ENCODE measurements at places on chromosomes 3 and 15. TPM values are rescaled to one million over a fixed set of nuclear protein-coding genes. Genes with fewer than 3 reads are reported as not detected.
A peak's percentile ranks its signal among the peaks of the same experiment; 100 is the strongest.

- H3K27me3 ChIP-seq, result no peaks in the 10 kb centered on the region
- H3K36me3 ChIP-seq, result no peaks in the 10 kb centered on the region
- no peaks in the 10 kb centered on the region for H3K4me1 ChIP-seq
- DNase-seq, result no peak
These were observed 244.3 kb upstream of the MCTP2 start for GRCh38 chr15:93987068-93987467.

Gene ACTRT3
- not detected for total RNA-seq

- peak overlapping the region; percentile 77 for H3K4me3 ChIP-seq
- no peaks in the 10 kb centered on the region for H3K4me1 ChIP-seq
- DNase-seq, result no peak
- H3K36me3 ChIP-seq, result no peaks in the 10 kb centered on the region
- H3K27me3 ChIP-seq, result no peaks in the 10 kb centered on the region
These were observed 1.6 kb downstream of the BBX start for GRCh38 chr3:107524326-107524840.

DNA sequence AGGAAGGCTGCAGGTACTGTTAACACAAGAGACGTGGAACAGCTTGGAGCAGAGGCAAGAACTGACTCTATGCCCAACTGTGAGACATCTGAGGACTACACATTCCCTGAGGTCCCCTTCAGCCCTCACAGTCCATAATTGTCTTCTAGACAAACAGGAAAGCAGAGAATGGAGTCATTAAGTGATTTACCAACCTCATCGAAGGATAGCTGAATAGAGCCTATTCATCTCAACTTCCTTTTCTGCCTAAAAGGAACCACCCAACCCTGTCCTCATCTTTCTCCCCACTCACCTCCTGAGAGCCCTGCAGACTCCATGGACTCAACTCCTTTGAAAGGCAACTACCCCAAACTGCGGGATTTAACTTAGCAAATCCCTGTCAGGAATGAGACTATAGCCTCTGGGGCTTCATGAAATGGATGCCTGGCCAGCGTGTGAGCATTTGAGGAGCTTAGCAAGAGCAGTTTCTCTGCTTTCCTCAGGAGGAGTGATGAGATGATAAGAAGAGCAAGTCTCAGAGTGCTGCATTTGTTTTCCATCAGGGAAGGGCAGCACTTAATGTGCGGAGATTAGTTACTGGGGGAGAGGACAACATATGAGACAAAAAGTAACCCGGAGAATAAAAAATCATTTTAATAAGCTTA is 61.5 kb upstream of the FILIP1L start:
- H3K4me3 ChIP-seq, result no peak overlapping the region
- H3K27me3 ChIP-seq, result no peaks in the 10 kb centered on the region
- no peak overlapping the region for H3K27ac ChIP-seq
- H3K36me3 ChIP-seq, result no peaks in the 10 kb centered on the region

GRCh38 chr15:59561547-59561946 is 50.0 kb upstream of the GCNT3 start:
- DNase-seq, result no peak
- H3K4me3 ChIP-seq, result no peak overlapping the region
- H3K36me3 ChIP-seq, result no peaks in the 10 kb centered on the region

DNA sequence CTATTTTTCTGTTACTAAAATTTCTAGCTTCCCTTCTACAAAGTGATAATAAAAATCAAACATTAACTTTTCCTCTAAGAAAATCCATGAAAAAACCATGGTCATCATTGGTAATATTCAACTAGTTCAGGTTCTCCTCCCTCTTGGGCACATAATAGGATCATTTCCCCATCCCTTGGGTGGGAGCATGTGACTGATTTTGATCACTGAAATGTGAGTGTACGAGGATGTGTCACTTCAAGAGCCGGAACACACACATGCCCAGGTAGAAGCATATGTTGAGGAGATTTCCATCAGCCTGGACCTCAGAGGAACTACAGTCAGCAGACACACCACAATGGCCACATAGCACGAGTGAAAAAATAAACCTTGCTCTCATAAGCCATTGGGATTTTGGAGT is 36.1 kb downstream of the AP3S2 start:
- H3K4me1 ChIP-seq, result peaks cover 41% of the 10 kb centered on the region
- no peak overlapping the region for H3K27ac ChIP-seq
- H3K4me3 ChIP-seq, result no peak overlapping the region

DNA sequence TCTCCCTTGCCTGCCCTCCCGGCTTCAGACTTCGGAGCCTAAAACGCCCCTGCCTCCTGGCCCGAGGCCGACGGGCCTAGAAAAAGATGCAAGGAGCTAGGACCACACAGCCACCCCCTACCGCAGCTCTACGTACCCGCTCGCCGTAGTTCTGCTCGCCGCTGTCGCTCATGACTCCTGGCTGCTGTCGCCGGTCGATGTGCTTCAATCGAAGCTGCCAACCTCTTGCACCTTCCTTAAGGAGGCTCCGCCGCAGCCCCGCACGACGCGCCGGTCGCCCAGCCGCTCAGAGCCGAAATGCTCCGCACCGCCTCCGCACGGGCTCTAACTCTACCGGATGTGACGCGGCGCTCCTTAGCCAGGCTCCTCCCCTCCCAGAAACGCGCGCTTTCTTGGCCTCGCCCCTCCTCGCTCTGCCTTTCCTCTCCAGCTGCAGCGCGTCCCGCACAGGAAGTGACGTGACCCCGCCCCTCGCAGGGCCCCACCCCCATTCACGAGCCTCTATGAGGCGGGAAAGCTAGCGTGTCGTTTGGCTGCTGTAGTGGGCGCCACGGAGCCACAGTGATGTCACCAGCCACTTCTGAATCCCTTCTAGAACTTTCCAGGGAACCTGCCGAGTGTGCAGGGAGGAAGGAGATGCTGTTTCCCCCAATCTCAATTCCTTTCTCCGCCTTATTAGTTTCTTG is at the start of gene TRA2B:
TRA2B (minus strand) TSS at position 326 of the 686 bp plus-strand sequence; CDS start at position 172, 154 bp downstream.
- peak; percentile 98 for DNase-seq
- H3K27me3 ChIP-seq, result no peaks in the 10 kb centered on the region
- peak within 1 kb of the TSS; percentile 99 for H3K27ac ChIP-seq
- no peaks in the 10 kb centered on the region for H3K36me3 ChIP-seq
- H3K4me1 ChIP-seq, result peaks cover 32% of the 10 kb centered on the region
- peak within 1 kb of the TSS; percentile 89 for H3K4me3 ChIP-seq

GRCh38 chr3:196454935-196455334 is 22.7 kb upstream of the UBXN7 start:
- H3K4me1 ChIP-seq, result no peaks in the 10 kb centered on the region
- H3K36me3 ChIP-seq, result no peaks in the 10 kb centered on the region
- no peak overlapping the region for H3K27ac ChIP-seq
- no peaks in the 10 kb centered on the region for H3K27me3 ChIP-seq
